Lung microvascular endothelial cell (primary cell): ENCODE measurements at places on chromosomes 7 and 10.

- DNase-seq = no peak
These were observed 184.7 kb upstream of the FZD1 start for GRCh38 chr7:91079487-91079886.

- no peak for DNase-seq
These were observed 15.5 kb downstream of the TAS2R40 start for GRCh38 chr7:143237366-143237765.

DNA sequence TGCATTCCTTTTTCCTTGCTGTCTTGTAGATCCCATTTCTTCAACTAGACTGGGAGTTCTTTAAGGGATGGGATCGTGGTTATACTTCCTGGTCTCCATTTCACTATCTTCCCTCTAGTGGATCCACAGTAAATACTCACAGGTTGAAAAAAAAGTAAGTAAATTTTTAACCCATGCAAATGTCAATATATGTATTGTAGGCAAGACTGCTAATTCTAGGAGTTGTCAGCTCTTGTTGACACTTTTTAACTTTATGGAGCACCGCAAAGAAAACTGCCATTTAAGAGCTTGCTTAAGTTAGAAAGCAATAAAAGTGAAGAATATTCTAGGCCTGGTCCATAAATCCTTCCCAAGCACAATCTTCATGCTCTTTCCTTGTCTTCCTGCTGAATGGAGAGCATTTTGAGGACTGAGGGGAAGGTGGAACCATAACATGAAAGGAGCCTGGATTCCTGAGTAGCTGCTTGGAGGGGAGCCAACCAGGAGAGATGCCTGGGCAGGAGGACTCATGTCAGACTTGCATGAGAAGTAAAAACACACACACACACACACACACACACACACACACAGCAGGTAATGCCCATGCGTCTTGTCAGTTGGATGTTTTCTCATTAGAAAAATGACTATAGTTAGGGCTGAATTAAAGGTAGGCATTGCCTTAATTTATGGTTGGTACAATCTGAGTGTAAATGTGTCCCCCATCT is 32.2 kb downstream of the VWA2 start:
- no peak for DNase-seq

DNA sequence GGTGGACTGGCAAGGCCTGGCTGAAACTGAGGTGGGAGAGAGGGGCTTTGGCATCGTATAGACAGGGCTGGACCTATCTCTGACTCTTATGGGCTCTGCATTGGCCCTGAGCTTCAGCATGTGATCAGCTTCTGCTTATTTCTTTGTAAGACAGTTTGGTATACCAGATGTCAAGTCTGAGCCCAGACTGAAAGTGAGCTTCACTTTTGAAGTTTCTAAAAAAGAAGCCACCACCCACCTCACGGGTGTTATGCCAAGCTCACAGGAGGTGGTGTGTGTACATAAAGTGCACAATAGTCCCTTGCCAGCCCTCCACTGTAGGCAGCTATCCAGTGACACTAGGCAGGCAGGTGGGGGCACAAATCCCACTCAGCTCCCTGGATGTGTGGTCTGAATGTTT is 68.7 kb upstream of the SEPHS1 start:
- DNase-seq = no peak

DNA sequence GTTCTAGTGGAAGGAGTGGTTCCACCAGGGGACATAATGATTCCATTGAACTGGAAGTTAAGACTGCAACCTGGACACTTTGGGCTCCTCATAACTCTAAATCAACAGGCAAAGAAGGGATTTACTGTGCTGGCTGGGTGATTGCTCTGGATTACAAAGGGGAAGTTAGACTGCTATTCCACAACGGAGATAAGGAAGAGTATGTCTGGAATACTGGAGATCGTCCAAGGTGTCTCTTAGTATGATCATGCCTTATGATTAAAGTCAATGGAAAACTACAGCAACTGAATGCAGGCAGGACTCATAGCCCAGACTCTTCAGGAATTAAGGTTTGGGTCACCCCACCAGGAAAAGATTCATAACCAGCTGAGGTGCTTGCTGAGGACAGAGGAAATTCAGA is 310.6 kb upstream of the MGMT start:
- no peak for DNase-seq

- no peak for DNase-seq
These were observed 71.8 kb downstream of the SKAP2 start for GRCh38 chr7:26792576-26792975.

DNA sequence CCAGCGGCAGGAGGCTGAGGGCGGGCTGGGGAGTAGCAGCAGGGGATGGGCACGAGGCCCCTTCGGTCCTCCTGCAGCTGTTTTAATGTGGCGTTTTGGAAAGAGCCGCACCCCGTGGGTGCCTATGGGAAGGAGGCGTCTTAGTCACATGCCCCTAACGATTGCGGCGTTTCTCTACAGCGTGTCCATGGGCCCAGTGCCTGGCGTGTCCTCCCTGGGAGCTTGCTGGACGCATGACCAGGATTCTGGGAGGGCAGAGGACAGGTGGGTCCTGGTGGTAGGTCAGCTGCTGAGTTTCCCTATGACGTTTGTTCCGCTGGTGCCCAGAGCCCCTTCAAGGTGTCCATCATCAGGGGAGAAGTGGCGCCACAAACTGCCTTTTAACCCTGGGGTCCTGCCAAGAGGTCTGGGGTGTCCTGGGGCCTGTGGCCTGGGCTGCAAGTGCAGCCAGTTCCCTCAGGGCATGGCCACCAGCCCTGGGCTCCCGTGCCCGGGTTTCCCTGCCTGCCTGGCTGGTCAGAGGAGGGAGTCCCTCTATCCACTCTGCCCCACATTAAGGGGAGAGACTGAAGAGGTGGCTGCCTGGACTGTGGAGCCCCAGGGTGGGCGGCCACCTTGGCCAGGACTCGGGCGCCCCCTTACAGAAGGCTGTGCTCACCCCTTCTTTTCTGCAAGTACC is 48.7 kb downstream of the PWWP2B start:
- DNase-seq = no peak
